ENCODE measurements at places on chromosomes 2 and 18. TPM values are rescaled to one million over a fixed set of nuclear protein-coding genes. Genes with fewer than 3 reads are reported as not detected.

The NUP35 gene
- total RNA-seq = 44.3 TPM

The SEPTIN10 gene
- 80.5 TPM for total RNA-seq

The TNFRSF11A gene
- 0.46 TPM for total RNA-seq

The LRRC30 gene
- not detected for total RNA-seq

The NTSR2 gene
- total RNA-seq = 4.2 TPM

The TMEM198 gene
- total RNA-seq = 13.8 TPM
